ENCODE measurements at places on chromosomes 4 and X.

- no peaks in the 10 kb centered on the region for H3K27me3 ChIP-seq
- DNase-seq = no peak
- H3K36me3 ChIP-seq = no peaks in the 10 kb centered on the region
- no peak overlapping the region for H3K4me3 ChIP-seq
These were observed 20.3 kb downstream of the RGS12 start for GRCh38 chr4:3313139-3313538.

DNA sequence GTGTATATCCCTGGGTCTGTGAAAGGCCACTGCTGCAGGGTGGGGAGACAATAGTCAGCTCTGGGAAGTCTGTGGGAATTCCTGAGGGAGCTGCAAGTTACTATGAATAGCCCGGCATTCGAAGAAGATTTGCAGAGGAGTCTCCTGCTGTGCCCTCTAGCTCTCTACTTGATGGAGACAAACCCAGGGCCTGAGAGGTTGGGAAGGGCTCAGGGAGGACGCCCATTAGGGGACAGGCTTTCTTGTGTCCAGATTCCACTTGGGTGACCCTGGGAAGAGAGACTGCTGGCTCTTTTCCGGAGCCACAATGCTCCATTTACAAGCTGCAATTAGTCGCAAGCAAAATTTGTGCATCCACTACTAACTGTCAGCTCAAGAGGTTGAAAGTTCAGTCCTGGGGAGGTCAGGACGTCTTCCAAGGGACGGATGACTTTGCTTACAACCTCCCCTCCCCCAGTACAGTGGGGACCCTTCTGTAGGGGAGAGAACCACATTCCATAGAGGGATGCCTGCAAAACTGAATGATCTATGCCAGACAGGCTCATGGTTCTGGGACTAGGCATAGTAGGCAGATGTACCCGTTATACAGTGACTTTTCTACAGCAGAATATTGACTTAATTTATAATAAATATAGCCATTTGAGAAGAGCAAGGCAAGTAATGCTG, 48.2 kb upstream of the PHOX2B start:
- no peak overlapping the region for H3K4me3 ChIP-seq
- peaks cover 16% of the 10 kb centered on the region for H3K27me3 ChIP-seq
- H3K4me1 ChIP-seq = no peaks in the 10 kb centered on the region
- DNase-seq = no peak

DNA sequence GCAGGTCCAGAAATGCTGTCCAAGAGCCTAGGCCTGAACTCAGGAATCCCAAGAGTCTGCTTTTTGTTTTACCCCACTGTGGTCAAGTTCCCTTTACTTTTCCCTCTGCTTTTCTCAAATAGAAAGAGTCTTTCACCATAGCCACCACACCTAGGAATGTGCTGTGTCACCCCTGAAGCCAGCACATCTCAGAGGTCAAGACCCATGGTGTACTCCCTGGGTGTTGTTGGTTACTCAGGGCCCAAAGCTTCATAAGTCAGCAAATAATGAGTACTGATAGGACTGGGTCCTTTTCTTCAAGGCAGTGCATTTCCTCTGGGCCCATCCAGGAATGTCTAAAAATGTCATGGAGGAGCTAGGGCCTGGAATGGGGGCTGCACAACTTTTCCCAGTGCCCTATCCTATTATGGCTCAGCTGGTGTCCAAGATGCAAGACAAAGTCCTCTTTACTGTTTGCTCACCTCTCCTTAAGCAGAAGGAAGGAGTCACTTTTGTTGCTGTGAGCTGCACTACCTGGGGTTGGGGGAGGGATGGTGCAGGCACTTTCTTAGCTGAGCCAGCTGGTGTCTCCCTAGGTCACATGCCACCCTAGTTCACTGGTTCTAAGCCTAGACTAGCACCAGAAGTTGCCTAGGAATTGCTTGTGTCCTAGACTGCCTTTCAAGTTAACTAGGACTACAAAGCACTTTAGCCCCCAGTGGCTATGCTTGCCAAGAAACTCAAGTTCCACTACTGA, 62.4 kb upstream of the RXFP1 start:
- H3K27ac ChIP-seq = no peak overlapping the region
- DNase-seq = no peak
- H3K4me1 ChIP-seq = no peaks in the 10 kb centered on the region
- no peak overlapping the region for H3K4me3 ChIP-seq

GRCh38 chrX:72340041-72340440, 34.3 kb upstream of the CITED1 start:
- H3K36me3 ChIP-seq = peaks cover 5% of the 10 kb centered on the region
- H3K27me3 ChIP-seq = peaks cover 23% of the 10 kb centered on the region
- no peak for DNase-seq
- no peak overlapping the region for H3K4me3 ChIP-seq
- H3K27ac ChIP-seq = no peak overlapping the region
- H3K4me1 ChIP-seq = no peaks in the 10 kb centered on the region

DNA sequence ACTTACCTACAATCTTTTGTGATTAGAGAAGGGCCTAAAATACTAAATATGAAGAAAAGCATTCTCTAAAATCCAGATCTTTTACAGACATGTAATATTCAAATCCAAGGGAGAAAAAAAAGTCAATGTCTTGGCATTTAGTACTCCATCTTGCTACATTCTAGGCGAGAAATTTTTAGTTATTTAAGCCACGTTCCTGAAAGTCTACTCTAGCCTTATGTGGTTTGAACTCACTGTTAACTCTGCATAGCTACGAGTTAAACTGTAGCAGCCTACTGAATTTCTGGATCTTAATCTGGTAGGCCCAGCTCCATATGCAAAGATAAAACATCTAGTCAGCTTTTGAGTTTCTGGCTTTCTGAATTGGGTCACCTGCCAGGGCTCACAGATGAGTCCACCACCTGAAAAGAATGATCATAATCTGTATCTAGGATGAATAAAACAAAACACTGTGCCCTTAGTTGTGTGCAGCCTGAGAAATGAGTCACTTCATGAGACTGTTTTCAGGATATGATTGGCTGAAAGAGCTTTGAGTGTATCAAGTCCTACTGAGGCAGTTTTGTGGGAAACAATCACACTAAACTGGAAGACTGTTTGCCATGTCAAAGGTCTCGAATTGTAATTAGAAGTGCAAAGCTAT, 3.2 kb upstream of the NEK1 start:
- H3K4me3 ChIP-seq = peak overlapping the region; percentile 69
- peak; percentile 43 for DNase-seq
- H3K27me3 ChIP-seq = no peaks in the 10 kb centered on the region
- H3K27ac ChIP-seq = peak overlapping the region; percentile 85
- H3K36me3 ChIP-seq = no peaks in the 10 kb centered on the region

- no peaks in the 10 kb centered on the region for H3K27me3 ChIP-seq
- H3K27ac ChIP-seq = no peak overlapping the region
- no peaks in the 10 kb centered on the region for H3K36me3 ChIP-seq
- H3K4me3 ChIP-seq = no peak overlapping the region
- DNase-seq = no peak
These were observed 33.3 kb downstream of the BANK1 start for GRCh38 chr4:101823864-101824263.

- DNase-seq = no peak
- H3K4me3 ChIP-seq = no peak overlapping the region
- no peak overlapping the region for H3K27ac ChIP-seq
These were observed 36.4 kb downstream of the PCDH7 start for GRCh38 chr4:30756553-30756952.

DNA sequence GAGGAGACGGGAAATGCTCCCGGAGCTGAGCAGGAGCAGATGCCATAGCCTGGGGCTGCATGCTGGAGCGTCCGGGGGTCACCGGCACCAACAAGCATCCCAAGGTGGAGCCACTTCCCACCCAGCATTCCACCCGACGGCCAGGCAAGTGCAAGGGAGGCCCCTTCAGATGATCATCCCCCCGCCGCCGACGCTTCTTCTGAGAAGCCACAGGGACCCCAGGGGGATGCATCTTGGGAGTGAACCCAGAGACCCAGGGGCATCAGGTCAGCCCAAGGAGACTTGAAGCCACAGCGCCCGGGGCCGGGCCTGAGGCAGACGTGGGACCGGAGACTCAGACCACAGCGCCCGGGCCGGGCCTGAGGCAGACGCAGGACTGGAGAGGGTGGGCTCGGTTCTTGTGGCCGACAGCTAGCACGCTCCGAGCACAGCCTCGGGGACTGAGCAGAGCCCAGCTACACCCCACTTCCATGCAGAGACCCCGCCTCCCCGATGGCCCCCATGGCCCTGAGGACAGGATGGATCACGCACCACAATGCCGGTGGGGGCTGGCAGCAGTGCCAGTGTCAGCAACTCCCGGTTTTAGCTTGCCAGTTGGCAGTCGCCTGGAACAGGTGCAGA, 33.0 kb upstream of the CPLX1 start:
- DNase-seq = no peak
- no peak overlapping the region for H3K4me3 ChIP-seq
- H3K27me3 ChIP-seq = no peaks in the 10 kb centered on the region
- peaks cover 9% of the 10 kb centered on the region for H3K4me1 ChIP-seq
- H3K27ac ChIP-seq = no peak overlapping the region

DNA sequence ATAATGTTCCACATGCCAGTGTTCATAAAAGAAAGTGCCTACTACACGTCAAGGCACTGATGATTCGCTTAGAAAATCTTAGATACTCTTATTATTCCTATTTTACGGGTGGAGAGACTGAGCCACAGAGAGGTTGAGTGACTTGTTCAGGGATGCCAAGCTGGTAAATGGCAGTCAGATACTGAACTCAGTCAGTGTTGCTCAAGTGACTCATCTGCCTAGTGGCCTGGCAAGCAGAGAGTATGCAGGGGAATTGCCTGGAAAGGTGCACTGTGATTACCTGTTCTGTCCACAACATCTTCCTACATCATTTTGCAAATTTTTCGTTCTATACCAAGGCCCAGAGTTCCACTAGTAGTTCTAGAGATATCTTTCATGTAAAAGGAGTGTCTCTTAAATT, 68.4 kb downstream of the RAPGEF2 start:
- H3K4me3 ChIP-seq = no peak overlapping the region
- H3K27me3 ChIP-seq = no peaks in the 10 kb centered on the region
- peak; percentile 14 for DNase-seq

GRCh38 chr4:98352396-98352795, 91.2 kb downstream of the RAP1GDS1 start:
- no peak overlapping the region for H3K4me3 ChIP-seq
- H3K27ac ChIP-seq = no peak overlapping the region
- no peaks in the 10 kb centered on the region for H3K27me3 ChIP-seq
- peaks cover 7% of the 10 kb centered on the region for H3K36me3 ChIP-seq

DNA sequence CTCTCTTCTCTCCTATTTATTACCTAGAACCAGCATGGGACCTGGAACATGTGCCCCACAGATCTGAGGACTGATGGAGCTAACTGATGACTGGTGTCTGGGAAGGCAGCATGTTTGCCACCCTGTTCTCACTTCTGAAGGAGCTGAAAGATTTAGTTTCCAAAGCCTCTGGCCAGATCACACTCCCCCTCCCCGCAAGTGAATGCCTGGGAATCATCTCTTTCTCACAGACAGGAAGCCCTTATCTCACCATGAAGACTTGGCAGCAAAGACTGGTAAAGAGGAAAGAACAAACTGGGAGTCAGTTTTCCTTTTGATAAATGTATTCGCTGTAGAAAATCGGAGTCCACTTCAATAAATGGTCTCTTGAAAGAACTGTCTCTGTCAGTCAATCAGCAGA, 21.0 kb upstream of the PCYT1B start:
- no peaks in the 10 kb centered on the region for H3K4me1 ChIP-seq
- H3K27me3 ChIP-seq = peaks cover 6% of the 10 kb centered on the region
- no peak overlapping the region for H3K4me3 ChIP-seq
- H3K27ac ChIP-seq = no peak overlapping the region
- H3K36me3 ChIP-seq = no peaks in the 10 kb centered on the region

GRCh38 chr4:154473497-154473896, 18.1 kb downstream of the DCHS2 start:
- peaks cover 27% of the 10 kb centered on the region for H3K27me3 ChIP-seq
- H3K4me1 ChIP-seq = no peaks in the 10 kb centered on the region
- no peak overlapping the region for H3K4me3 ChIP-seq

DNA sequence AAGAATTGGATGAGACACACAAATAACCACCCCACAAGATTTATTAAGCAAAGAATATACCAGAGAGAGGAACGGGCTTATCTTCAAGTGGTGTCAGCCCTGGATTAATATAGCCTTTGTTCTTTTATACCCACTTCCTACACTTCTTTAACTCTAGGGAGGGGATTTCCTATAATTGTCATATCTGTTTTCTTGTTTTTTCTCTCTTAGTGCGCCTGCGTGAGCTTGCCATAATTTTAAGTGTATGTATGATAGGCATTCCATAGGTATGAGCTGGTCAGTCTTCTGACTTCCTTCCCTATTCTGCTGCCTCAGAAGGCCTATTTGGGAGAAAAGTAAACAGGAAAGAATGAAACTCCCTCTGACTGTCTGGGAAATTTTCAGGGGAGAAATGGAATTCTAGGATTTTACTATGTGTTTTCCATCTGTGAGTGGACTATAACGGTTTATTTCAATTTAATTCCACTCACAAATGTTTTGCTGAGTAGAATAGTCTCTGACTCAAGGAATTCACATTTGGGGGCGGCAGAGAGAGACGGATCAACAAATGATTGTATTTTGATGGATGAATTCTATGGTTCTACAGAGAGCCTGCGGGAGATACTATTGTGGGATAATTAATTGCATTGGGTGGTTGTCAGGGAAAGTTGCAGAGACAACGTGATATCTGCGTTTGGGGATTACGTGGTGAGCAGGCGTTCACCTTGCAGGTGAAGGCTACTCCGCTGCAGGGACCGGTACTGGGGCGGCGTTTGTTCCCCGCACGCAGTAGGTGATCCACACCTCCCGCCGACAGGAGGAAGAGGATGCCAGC, 626 bp upstream of the CEP135 start:
- peak overlapping the region; percentile 97 for H3K27ac ChIP-seq
- peak; percentile 63 for DNase-seq
- no peaks in the 10 kb centered on the region for H3K36me3 ChIP-seq
- H3K4me3 ChIP-seq = peak overlapping the region; percentile 96

DNA sequence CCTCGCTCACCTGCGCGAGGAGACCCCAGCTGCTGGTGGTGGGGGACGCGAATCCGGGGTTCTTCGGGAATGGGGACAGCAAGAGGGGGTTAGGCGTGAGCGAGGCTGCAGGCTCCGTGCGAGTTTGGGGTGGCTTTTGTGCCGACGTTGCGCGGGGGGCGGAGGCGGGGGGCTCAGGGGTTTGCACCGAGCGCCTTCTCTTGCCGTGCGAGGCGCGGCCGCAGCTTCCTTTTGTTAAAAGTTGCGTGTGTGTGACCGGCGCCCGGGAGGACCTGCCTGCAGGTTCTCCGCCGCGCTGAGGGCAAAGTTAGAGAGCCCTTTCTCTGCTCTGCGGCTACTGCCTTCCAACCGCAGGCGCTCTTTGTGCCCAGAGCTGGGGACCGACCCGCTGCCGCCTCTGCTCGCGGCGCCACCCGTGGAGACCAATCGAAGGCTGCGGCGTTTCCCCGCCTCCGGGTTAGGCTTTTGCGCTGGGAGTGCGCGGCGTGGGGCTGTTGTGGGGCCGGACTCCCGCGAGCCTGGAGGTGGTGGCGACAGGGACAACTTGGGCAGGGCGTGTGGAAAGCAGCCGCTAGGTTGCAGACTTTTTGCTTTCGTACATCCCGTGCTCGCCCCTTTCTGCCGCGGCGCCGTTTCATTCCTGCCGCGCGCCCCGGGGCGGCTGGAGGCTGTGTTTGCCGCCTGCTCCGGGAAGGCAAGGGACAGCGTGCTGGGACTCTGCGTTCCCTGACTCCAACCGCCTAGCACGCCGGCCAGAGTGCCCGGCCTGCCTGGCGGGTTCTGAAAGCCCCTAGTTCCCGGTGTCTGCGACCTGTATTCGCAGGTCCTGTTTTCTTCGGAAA, 716 bp downstream of the KIT start:
- peak overlapping the region; percentile 81 for H3K4me3 ChIP-seq
- DNase-seq = peak; percentile 28
- no peak overlapping the region for H3K27ac ChIP-seq
- peaks cover 13% of the 10 kb centered on the region for H3K4me1 ChIP-seq

- H3K27me3 ChIP-seq = no peaks in the 10 kb centered on the region
- DNase-seq = no peak
- H3K4me1 ChIP-seq = no peaks in the 10 kb centered on the region
- no peak overlapping the region for H3K27ac ChIP-seq
- H3K4me3 ChIP-seq = no peak overlapping the region
These were observed 27.3 kb upstream of the SORBS2 start for GRCh38 chr4:185839194-185839712.
